Psoas muscle (tissue), 8 donors: ENCODE measurements at places on chromosomes 12 and 14.

DNA sequence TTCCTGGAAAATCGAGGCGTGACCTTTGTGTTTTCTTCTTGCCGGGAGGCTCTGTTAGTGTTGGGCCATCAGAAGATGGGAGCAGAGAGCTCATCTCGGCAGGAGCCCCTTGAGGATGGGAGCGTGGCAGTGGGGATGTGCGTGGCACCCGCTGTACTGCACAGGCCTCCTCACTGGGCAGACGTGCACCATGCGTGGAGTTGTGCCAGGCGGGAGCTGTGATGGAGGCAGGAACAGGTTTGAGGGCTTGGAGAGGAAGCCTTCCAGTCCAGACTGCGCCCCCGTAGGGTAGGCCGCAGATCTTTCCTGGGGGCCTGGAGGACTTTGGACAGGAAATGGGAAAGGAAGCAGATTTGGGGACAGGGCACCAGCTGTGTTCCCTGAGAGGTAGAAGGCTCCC, 197.5 kb downstream of the TSPAN9 start:
- H3K27me3 ChIP-seq = no peaks in the 10 kb centered on the region
- H3K4me1 ChIP-seq = peaks cover 4% of the 10 kb centered on the region
- no peaks in the 10 kb centered on the region for H3K36me3 ChIP-seq

- H3K27me3 ChIP-seq = peaks cover 11% of the 10 kb centered on the region
- H3K4me1 ChIP-seq = no peaks in the 10 kb centered on the region
- DNase-seq = no peak
- no peaks in the 10 kb centered on the region for H3K36me3 ChIP-seq
- H3K4me3 ChIP-seq = no peak overlapping the region
Measured at GRCh38 chr12:107126796-107127481, 33.6 kb upstream of the CRY1 start.

GRCh38 chr12:128705140-128705539, 118.6 kb downstream of the SLC15A4 start:
- no peaks in the 10 kb centered on the region for H3K36me3 ChIP-seq
- no peaks in the 10 kb centered on the region for H3K4me1 ChIP-seq
- no peak overlapping the region for H3K27ac ChIP-seq
- no peaks in the 10 kb centered on the region for H3K27me3 ChIP-seq

- no peak for DNase-seq
- no peak overlapping the region for H3K4me3 ChIP-seq
- H3K27ac ChIP-seq = no peak overlapping the region
- no peaks in the 10 kb centered on the region for H3K27me3 ChIP-seq
- H3K36me3 ChIP-seq = peaks cover 22% of the 10 kb centered on the region
Measured at GRCh38 chr14:75013290-75013689, 10.6 kb downstream of the EIF2B2 start.

DNA sequence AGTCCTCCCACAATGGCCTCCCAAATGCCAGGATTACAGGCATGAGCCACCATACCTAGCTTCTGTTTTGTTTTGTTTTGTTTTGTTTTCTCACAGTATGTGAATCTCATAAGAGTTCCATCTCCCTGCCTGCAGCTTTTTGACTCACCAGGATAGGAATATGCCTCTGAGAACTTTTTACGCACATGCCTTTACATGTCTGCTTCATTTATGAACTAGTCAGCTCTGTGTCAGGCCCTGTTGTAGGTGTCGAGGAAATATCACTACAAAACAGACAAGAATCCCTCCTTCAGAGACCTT, 89.0 kb downstream of the BORCS5 start:
- no peak for DNase-seq
- H3K27me3 ChIP-seq = no peaks in the 10 kb centered on the region
- H3K4me1 ChIP-seq = peaks cover 26% of the 10 kb centered on the region
- H3K36me3 ChIP-seq = no peaks in the 10 kb centered on the region
- H3K4me3 ChIP-seq = no peak overlapping the region
- no peak overlapping the region for H3K27ac ChIP-seq
